Stimulated activated CD8-positive, alpha-beta memory T cell treated with anti-CD3 and anti-CD28 coated beads, Interleukin-15, amount 100 ng/mL, for 4 hours (primary cell): ENCODE measurements at places on chromosomes 1 and 21.

GRCh38 chr1:8217011-8217711 lies 100.8 kb upstream of the SLC45A1 start:
- no peak for DNase-seq

- no peak for DNase-seq
These were observed 21.2 kb upstream of the SERBP1 start for GRCh38 chr1:67451356-67451755.

- DNase-seq = peak; percentile 54
These were observed 570 bp upstream of the NEK7 start for GRCh38 chr1:198156111-198156744.

- DNase-seq = no peak
These were observed 29.2 kb downstream of the B3GALT5 start for GRCh38 chr21:39641827-39642450.

- DNase-seq = no peak
These were observed 29.6 kb downstream of the ITLN2 start for GRCh38 chr1:160924791-160925651.

DNA sequence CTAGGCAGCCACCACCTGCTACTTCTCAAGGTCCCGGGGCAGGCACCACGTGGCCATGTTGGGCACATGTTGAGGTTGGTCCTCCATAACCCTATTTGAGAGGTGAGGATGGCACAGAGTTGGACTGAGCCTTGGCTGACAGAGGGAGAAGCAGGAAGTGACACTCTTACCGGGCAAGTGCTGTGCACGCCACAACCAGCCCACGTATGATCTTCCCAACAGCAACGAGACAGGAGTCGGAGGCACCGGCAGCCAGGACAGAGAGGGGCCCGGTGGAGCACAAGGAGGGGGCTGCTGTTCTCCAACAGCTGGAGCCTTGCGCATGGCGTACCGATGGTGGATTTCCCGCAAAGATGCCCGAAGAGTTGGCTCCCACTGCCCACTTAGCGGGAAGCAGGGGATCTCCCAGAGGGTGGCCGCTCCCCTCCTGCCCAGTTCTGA lies 3.4 kb downstream of the CLEC20A start:
- no peak for DNase-seq

DNA sequence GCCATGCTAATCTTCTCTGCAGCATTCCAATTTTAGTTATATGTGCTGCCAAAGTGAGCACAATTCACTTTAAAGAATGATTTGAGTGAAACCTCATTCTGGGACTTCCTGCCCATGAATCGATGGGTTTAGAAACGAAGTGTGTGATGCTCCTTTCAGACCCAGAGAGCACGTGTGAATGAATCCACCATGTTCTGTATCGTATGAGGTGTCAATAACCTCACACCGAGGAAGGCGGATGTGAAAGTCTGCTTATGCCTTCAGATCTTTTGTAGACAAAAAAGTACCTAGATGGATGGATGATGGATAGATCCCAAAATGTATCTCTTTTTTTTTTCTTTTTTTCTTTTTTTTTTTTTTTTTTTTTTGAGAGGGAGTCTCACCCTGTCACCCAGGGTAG lies 13.8 kb downstream of the UBASH3A start:
- no peak for DNase-seq

DNA sequence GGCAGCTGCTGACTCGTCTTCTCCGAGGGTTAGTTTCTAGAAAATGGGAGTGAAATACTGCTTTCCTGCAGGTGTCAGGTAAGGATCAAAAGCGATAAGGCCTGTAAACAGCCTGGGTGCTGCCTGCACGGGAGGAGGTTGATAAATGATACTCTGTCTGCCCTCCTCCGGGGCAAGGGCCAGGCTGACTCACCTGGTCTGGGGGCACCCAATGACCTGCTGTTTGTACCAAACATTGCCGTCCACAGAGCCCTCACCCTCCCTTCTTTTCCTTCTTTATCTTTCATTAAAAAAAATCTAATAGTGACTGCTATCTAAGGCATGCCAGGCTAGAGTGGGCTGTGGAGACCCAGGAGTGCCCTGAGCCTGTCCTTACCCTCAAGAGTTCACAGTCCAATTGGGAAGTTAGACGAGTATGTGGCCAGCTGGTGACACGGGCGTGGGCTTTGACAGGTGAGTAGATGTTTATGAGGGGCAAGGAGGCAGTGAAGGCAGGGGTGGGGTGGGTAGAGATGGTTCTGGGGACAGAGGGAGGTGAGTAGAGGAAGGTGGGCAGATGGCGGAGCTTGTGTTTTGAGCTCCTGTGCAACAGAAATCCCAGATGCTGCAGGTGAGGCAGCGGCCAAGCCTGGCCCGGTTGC lies 16.2 kb downstream of the EDN2 start:
- no peak for DNase-seq

- DNase-seq = peak; percentile 30
These were observed 648 bp downstream of the ATP1A1 start for GRCh38 chr1:116373431-116374352.

DNA sequence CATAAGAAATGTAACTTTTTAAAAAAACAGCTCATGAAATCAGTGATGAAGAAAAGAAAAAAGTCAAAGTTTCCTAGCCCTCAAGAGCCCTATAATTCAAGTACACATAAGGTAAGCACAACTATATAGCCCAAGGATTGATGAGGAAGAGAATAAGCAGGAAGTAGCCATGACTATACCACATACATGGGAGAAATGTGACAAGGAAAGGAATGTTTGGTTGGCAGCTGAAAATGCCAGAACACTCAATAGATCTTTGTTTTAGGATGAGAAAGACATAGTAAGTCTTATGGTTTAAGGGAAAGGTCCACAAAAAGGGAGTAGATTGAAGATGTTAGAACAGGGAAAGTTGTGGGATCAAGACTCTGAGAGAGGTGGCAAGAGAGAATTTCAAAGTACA lies 5.7 kb downstream of the DOCK7 start:
- DNase-seq = no peak

- no peak for DNase-seq
These were observed 22.7 kb downstream of the SDC3 start for GRCh38 chr1:30885570-30886522.

GRCh38 chr1:228151180-228151925 lies 1.6 kb downstream of the GJC2 start:
- no peak for DNase-seq

- DNase-seq = no peak
These were observed 190.1 kb downstream of the TNR start for GRCh38 chr1:175553280-175553679.

GRCh38 chr1:121538943-121539575 lies 354.3 kb downstream of the SRGAP2C start:
- DNase-seq = no peak
